ENCODE measurements at places on chromosomes 16 and 17.

DNA sequence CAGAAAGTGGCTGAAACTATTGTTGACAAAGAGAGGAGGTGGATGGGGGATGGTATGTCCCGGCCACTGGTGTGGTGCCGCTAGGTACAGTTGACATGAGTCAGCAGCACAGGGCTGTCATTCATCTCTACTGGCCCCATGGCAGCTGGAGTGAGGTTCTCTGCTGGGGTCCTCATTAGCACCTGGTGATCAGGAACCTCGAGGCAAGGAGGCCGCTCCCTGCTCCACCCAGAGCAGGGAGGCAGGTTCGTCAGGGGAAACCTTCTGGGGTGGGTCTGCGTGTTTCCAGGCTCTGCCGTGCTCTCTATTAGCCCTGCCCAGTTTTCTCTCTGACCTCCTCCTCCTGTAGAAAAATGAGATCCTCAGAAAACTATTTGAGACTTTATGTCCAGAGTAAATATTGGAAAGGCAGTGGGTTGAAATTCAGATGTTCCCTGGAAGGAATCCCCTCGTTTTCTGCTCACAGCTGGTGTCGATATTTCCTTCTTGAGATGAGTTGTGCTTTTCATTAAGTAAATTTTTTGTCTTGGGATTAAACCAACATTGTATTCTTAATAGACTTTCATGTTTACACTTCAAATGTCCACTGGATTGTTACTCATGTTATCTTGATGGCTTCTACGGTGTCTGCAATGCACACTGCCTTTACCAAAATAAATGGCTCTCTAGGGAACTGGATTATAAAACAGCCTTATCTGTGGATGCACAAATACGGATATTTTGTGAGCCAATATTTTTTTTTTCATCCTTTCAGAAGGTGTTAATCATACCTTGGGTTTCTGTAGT lies 7.1 kb downstream of the NTN1 start:
- DNase-seq: no peak

DNA sequence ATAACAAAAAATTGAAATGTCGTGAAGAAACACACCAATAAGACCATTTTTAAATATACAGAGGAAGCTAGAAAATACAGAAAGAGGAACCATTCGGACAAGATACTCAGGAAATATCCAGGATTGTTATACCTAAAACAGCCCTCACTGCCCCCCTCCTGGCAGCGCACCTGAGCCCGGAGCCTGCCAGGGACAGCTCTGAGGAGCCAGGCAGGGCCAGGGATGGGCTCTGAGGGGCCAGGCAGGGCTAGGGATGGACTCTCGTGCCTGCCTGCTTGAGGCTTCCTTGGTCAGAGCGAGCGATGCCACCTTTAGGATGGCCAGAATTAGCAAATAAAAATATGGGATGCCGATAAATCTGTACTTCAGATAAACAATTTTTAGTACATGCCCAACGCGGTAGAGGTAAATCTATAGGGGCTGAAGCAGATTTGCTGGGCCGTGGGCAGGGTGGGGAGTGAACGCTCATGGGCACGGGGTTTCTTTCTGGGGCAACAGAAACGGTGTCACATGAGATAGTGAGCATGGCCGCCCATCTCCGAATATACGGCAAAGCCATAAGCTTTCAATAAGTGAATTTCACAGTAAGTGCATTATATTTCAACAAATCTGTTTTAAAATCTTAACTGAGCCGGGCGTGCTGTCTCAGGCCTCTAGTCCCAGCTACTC lies 18.2 kb upstream of the CSNK1D start:
- DNase-seq: no peak

DNA sequence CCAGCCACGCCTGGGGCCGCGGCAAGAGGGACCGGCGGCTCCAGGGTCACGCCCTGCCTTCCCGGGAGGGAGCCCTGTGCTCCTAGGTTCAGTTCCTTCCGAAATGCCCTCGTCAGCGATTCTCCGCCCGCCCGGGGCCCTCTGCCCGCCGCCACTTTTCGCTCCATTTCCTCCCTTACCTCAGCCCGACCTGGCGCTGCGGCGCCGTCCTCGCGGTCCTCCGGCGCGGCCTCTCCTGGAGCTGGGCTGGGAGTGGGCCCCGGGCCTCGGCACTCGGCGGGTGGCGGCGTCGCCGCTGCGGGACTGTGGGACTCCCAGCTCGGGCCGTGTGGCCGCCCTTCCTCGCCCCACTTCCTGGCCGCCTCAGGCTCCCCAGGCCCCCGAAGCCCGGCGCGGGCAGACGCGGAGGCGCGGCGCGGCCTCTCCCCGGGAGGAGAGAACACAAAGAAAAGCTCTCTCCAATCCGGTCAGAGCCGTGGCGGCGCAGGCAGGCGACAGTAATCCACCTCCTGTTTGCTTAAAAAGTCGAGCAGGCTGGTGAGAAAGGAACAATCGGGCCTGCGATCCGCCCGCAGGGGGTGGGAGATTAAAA lies 1.6 kb downstream of the BAHCC1 start:
- DNase-seq: peak; percentile 13

DNA sequence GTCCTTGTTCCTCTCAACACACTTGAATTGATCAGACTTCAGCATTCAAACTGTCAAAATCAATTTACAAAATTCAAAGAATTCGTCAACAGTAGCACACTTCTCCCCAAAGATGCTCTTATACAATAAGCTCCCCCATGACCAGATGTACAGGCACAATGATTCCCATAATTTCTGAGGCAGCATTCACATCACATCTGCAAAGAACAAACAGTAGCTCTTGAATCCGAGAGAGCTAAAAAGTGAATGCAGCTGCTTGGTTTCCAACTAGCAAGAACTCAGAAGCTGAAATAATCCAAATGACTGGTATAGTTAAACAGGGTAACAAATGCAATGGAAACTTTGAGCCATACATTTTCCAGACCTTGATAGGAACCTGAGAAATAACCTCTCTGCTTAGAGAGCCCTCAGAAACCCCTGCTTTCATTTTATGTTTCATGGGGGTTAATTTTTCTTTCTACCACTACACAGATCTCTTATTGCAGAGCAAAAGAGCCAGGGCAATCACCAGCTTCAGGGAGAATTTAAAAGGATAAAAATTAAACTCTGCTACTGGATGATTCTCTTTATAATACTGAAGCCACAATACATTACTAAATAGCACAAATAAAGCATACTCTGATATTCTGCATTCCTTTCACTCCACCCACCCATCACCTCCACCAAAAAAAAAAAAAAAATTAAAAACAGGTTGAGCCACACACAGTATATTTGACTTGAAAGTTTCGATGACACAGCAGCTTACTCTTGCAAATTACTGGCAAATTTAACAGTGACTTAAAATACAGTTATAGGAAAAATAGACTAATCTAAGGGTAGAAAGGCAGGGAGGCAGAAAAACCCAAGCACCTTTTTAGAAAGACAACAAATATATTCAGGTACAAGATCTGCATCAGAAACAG lies 23.1 kb upstream of the TMEM97 start:
- DNase-seq: no peak

GRCh38 chr16:58222532-58223316 lies 24.8 kb upstream of the CSNK2A2 start:
- no peak for DNase-seq

DNA sequence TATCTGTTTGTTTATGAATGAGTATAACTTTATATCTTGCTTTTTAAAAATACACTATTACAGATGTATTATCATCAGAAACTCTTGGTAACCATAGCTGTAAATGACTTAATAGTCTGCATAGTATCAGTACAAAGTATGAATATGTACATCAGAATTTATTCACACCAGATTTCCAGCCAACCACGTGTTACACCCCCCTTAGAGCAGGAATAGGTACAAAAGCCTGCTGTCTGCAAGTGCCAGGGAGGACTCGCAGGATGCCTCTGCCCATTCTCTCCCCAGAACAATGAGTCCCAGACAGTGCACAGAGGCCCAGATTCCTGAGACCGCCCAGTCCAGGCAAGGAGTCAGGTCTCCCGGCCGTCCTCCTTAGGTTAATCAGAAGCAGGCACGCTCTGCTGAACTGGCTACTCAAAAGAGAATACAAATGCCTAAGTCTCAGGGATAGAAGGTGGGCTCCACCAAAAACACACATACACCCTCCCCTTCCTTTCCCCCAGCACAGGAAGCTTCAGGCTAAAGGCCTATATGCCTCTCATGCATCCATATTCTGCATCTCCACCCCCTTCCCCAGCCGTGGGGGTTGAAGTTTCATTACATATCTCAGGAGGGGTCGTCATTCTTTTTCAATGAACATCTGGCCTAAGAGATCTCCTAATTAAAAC lies 159.1 kb upstream of the CDH11 start:
- no peak for DNase-seq

DNA sequence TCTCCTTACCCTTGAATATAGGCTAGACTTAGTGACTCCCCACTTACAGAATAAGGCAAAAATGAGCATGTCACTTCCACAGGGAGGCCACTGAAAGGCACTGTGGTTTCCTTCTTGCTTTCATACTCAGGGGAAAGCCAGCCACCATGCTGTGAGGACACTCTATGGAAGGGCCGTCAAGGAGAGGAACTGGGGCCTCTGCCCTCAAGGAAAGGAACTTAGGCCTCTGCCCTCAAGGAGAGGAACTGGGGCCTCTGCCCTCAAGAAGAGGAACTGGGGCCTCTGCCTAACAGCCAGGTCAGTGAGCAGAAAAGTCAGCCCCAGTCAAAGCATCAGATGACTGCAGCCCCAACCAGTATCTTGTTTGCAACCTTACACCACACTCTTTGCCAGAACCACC lies 30.1 kb downstream of the VPS35 start:
- peak; percentile 16 for DNase-seq

DNA sequence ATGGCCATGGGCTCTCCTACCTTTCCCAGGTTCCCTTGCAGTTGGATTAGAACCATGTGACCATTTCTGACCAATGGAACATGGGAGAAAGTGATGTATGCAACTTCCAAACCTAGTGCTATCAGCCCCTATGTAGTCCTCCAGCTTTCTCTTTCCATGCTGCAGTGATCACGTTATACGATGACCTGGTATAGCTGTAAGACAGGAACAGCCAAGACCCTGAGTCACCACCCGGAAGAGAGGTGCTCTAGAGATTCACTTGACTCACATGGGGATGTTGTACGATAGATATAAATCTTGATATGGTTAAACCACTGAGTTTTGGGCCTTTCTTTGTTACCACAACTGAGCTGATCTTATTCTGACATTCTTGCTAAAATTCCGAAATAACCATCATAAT lies 65.1 kb downstream of the NOG start:
- DNase-seq: no peak

DNA sequence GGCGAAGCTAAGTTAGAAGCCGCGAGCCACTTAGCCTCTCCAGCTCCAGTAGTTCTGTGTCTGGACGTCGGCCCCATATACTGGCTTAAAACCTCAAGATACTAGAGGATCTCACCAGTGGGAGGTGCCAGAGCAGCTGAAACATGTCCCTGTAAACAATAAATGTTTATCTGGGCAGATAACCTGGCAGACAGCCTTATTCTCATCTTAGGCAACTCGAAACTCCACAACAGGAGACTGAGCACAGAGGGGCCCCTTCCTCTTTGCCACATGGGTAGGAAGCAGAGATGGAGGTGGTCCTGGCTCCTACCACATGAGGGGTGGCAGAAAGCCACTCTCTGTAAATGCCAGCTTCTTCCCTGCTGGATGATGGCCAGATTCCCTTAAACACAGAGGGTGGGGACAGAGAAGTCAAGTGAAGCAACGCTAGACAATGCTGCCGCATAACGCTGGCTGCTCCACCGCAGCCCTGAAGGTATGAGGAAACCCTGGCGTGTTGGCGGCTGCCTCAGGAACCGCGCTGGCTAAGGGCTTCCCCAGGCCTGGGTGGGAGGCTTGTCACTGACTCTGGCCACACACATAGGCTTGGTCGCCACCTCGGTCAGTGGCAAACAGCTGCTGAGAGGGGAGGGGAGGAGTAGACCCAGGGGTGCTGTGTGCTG lies 67.9 kb downstream of the HIC1 start:
- no peak for DNase-seq

DNA sequence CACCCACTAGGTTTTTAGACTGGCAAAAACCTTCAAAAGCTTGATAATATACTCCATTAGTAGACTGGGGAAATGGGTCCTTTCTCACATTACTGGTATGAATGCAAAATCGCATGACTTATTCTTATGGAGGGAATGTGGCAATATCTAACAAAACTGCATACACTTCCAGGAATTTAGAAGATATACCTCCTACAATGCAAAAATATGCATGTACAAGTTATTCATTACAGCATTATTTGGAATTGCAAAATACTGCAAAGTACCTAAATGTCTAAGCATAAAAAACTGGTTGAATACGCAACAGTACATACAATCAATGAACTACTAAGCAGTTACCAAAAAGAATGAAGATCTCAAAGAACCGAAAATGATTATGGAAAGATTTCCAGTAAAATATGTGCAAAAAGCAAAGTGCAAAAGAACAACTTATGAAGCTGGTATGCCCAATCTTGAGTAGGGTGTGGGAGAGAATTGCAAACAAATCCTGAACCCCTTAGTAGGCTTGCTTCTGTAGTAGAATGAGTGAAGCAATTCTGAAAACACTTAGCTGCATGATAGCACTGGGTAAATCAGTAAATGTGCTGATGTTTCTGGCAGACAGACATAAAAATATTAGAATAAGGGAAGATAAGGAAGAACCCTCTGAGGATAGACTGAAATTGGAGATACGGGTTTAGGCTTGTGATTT lies 180.1 kb downstream of the PARN start:
- no peak for DNase-seq

GRCh38 chr17:4895657-4896331 lies 3.5 kb upstream of the C17orf107 start:
- no peak for DNase-seq

DNA sequence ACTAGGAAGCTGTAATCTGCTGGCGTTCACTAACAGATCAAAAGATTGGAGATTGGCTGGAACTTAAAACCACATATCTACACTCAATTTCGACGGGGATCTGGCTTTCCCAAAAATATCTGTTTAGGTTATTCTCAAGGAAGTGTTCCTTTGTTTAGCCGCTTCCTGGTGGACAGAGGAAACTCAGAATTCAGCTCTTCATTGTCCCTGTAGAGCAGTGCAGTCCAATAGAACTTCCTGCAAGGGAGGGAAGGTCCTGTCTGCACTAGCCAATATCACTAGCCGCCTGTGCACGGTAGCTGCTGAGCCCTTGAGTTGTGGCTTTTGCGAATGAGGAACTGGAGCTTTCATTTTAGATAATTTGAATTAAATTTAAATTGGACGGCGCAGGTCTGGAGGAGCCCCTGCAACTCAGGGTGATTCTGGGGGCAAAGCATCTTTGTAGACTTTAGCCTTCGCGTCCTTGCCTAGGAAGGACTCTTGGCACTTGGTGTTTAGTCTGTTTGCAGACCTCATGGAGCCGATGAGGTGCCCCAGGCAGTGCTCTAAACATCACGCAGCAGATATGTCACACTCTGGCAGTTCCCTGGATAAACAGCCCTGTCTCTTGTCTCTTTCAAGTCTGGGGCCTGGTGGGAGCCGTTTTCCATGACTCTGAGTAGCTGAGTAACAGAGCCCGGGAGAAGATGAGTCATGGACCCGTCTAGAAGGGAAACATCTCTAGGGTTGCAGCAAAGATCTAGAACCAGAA lies 122.2 kb downstream of the CCDC182 start:
- no peak for DNase-seq

GRCh38 chr17:54903375-54903774 lies 2.7 kb downstream of the TOM1L1 start:
- DNase-seq: no peak
